ENCODE measurements at places on chromosomes 16 and 17. TPM values are rescaled to one million over a fixed set of nuclear protein-coding genes. Genes with fewer than 3 reads are reported as not detected.

- DNase-seq = no peak
Observed at GRCh38 chr17:78641243-78641642, 64.0 kb upstream of the DNAH17 start.

- no peak for DNase-seq
Observed at GRCh38 chr16:68739964-68740627, 3.0 kb downstream of the CDH1 start.

GRCh38 chr17:74237321-74237720 is 23.9 kb downstream of the TTYH2 start:
- DNase-seq = no peak

C16orf54 gene
- 16.7 TPM for total RNA-seq

GRCh38 chr16:86566601-86566965 is at the start of gene FOXC2:
FOXC2 (plus strand) TSS chr16:86566829; CDS start chr16:86567336, 507 bp downstream.
- peak; percentile 33 for DNase-seq

OXLD1 gene
- 60.9 TPM for total RNA-seq

DNA sequence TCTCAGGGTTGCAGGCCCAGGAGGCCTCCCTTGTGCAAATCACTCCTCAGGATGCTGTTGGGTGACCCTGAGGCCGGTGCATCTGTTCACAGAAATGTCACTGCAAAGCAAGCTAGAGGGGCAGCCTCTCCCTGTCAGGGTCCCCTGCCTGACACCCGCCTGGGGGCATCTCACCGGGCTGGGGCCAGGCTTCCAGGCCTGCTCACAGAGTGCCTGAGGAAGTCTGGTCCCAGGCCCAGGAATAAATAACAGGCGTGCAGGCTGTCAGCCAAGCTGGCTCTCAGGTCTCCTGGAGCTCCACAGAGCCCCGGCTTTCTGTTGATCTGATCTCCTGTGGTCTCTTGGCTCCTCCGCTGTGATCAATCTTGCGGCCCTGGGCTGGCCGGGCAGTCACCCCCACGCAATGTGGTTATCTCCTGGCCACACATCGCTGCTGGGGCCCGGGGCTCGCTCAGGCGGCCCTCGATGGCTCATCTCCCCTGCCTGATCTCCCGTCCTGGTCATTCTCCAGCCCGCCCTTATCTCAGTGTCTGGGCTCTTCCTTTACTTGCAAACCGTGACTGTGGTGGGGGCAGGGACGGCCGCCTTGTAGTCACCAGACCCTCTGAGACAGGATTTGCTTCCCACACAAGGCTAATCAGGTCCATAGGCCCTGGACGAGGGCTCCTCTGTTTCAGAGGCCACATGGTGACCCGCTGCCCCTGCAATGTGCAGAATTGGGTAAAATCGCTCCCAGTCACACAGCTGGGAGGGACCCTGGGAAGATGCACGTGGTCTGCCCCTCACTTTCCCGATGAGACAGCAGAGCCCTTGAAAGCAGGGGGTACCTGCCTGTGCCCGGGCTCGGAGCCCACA is 231.2 kb upstream of the GSE1 start:
- DNase-seq = no peak

ICAM2 gene
- total RNA-seq = 53.9 TPM

DNA sequence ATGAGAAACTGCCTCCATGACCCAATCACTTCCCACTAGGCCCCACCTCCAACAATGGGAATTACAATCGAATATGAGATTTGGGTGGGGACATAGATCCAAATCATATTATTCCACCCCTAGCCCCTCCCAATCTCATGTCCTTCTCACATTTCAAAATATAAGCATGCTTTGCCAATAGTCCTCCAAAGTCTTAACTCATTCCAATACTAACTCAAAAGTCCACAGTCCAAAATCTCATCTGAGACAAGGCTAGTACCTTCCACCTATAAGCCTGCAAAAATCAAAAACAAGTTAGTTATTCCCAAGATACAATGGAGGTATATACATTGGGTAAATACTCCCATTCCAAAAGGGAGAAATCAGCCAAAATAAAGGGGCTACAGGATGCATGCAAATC is 12.9 kb downstream of the CLEC10A start:
- no peak for DNase-seq

GRCh38 chr17:82281502-82282238 is 8.2 kb upstream of the CSNK1D start:
- DNase-seq = no peak
